Immature natural killer cell (primary cell): ENCODE measurements at places on chromosomes 12 and 14. TPM values are rescaled to one million over a fixed set of nuclear protein-coding genes. Genes with fewer than 3 reads are reported as not detected.
A peak's percentile ranks its signal among the peaks of the same experiment; 100 is the strongest.

- peak; percentile 69 for DNase-seq
Observed at GRCh38 chr14:64510825-64511671, 6.5 kb downstream of the ZBTB1 start.

- DNase-seq: no peak
Observed at GRCh38 chr12:27534765-27535161, 10.8 kb downstream of the PPFIBP1 start.

GRCh38 chr12:7122811-7123769, 5.6 kb downstream of the RBP5 start:
- no peak for DNase-seq

GRCh38 chr12:132154941-132155770, 10.9 kb downstream of the NOC4L start:
- no peak for DNase-seq

The COX6A1 gene
- 1,192 TPM for polyA plus RNA-seq

The PSME1 gene
- 1,115 TPM for polyA plus RNA-seq
